ENCODE measurements at places on chromosomes 12 and 14.

DNA sequence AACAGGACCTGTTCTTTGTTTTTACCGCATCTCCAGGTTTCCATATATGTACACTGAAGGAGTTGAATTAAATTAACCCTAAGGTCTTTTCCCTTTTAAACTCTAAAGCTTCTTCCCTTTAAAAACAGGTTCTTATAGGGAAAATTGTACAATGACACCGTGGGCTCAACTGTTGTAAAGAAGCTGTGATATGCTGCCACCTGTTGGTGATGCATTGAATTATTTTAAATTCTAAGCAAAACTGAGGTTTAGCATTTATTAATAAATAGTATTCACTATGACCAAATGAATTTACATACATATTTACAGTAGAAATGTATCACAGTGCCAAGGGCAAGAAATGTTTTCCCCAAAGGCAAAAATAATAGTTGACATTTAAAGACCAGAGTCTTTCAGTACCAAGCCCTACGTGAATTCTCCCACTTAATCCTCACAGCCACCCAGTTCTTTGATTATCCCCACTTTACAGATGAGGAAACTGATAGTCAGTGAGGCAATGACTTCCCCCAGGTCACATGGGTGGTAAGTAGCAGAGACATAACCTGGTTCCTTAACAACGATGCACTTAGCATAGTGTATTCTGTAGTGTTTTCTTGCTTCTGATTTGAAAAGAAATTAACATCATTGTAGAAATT is 35.7 kb upstream of the TMEM263 start:
- peak; percentile 71 for DNase-seq

DNA sequence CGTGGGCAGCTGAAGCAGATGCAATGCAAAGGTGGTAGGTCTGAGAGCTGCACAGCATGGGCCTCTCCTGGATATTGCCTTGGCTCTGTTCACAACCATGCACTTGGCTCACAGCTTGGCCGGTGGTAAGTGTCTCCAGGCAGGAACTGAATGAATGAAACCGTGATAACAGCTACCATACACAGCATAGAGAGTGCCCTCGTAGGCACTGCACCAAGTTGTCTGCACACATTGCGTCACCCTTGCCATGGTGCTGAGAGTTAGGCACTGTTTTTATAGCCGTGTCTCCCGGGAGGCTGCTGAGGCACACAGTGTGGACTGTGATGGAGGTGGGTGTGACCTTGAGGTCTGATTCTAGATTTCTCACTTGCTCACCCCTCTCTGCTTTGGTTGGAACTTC is 157.6 kb upstream of the VASH1 start:
- no peak for DNase-seq

DNA sequence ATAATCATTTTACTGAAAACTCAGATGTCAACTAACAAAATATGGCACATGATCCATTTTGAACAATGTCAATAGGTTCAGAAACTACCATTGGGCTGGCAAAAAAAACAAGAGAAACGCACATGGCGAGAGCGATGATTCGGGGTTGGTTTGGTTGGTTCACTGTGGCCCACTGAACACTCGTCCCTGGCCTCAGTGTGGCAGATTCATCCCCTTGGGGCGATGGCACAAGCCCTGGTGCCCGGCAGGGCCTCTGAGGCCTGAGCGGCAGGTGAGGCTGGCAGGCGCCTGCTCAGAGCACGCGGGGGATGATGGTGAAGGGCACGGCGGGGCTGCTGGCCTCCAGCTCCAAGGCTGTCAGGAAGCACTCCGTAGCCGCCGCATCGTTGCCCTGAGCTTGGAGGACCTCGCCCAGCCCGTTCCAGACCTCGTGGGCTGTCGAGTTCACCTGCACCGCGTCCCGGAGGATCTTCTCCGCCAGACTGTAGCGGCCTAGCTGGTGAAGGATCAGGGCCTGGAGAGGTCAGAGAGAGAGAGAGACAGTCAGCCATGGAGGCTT is 144.3 kb downstream of the CALM1 start:
- DNase-seq, result no peak

DNA sequence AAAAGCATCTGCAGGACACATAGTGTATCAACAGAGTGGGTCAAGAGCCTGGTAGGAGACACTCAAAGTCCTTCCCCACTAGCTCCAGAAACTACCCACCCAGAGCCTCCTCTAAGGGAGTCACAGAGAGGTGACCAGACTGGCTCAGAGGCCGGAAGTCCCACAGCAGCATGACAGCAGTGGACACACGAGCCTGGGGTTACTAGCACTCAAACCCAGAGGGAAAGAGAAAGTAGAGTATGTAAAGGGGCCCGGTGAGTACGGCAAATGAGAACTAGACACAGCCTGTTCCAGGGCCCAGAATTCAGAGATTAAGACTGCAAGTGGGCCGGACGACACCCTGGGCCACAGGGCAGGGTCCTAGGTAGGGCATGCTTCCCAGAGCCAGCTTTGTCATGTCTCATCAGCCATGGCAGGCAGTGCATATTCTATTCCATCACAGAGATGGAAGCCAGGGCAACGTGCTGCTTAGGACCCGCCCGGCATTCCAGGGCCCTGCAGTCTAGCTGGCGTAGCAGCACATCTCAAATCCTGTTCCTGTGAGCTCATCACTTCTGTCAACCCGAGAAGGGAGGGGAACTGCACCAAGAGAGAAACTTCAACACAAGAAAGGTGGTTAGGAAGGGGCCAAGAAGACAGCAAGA is 4.2 kb downstream of the IFFO1 start:
- peak; percentile 57 for DNase-seq

GRCh38 chr12:76480796-76481195 is 78.8 kb downstream of the OSBPL8 start:
- no peak for DNase-seq

GRCh38 chr12:14558473-14558959 is 9.2 kb downstream of the PLBD1 start:
- no peak for DNase-seq

GRCh38 chr14:104085032-104085888 is at the start of gene ASPG:
TSS of gene ASPG (plus strand) at chr14:104085700. CDS start at chr14:104085771, 71 bp downstream.
- no peak for DNase-seq

- no peak for DNase-seq
Observed at GRCh38 chr12:123421314-123421713, 15.2 kb downstream of the RILPL2 start.
